ENCODE measurements at places on chromosomes 4 and X.

- peaks cover 9% of the 10 kb centered on the region for H3K4me1 ChIP-seq
- H3K27me3 ChIP-seq, result no peaks in the 10 kb centered on the region
- H3K4me3 ChIP-seq, result no peak overlapping the region
- H3K27ac ChIP-seq, result no peak overlapping the region
- peaks cover 80% of the 10 kb centered on the region for H3K36me3 ChIP-seq
- no peak for DNase-seq
These were observed 8.3 kb downstream of the PPID start for GRCh38 chr4:158714937-158715336.

- no peak overlapping the region for H3K27ac ChIP-seq
- H3K27me3 ChIP-seq, result peaks cover 4% of the 10 kb centered on the region
- no peak for DNase-seq
- no peaks in the 10 kb centered on the region for H3K4me1 ChIP-seq
These were observed 75.2 kb downstream of the INTS12 start for GRCh38 chr4:105633241-105633640.

DNA sequence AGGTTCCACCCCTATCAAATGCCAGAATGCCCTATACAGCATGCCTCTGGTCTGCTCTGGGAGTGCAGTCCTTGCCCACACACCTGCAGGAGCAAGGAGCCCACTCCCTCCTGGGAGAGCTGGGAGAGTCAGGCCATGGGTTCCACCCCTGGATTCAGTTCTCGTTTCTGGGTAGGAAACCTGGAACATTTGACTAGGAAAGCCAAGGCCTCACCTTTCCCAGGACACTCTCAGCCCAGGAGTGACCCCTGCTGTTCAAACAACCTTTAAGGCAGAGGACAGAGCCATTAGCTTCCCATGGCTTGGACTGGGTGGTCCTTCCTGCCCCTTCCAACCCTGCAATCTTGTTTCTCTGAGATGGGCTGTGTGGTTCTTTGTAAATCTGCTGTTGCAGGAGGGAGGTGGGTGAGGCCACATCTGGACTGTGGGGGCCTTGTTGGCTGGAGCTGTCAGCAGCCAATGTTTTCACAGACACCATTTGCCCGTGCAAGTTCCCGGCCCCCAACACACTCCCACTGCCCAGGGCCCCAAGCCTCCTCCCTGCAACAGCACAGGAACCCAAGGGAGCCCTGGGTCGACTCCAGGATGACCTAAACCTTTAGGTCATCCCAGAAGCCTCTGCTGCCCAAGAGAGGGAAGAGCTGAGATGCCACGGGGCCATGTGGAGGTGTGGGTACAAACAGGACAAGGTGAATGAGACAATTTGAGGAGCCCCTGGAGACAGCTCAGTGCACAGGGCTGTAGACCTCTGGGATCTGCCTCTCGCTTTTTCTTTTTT, 104.4 kb downstream of the PJA1 start:
- H3K4me1 ChIP-seq, result no peaks in the 10 kb centered on the region
- no peak overlapping the region for H3K4me3 ChIP-seq
- H3K36me3 ChIP-seq, result no peaks in the 10 kb centered on the region
- H3K27me3 ChIP-seq, result no peaks in the 10 kb centered on the region

- H3K4me3 ChIP-seq, result no peak overlapping the region
- H3K27ac ChIP-seq, result no peak overlapping the region
- H3K27me3 ChIP-seq, result no peaks in the 10 kb centered on the region
- H3K4me1 ChIP-seq, result no peaks in the 10 kb centered on the region
- peaks cover 21% of the 10 kb centered on the region for H3K36me3 ChIP-seq
- DNase-seq, result no peak
These were observed 30.0 kb upstream of the GTPBP6 start for GRCh38 chrX:348461-349117.

DNA sequence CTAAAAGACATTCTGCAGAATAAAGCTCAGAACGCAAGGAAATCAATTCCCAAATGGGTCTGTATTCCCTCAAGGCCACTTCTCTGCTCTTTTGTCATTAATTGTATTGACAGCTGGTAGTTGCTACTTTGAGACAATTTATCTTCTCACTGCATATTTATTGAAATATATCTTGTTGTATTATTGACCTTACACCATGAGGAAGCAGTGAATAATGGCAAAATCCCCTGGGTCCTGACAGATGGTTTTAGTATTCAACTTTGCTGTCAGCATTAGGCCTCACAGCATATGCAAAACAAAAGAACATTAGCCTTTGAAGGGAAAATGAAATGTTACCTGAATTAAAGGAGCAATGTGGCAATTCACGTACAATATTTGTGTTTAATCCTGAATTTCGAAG, 406.1 kb upstream of the TRAM1L1 start:
- H3K4me3 ChIP-seq, result no peak overlapping the region
- no peak overlapping the region for H3K27ac ChIP-seq
- no peaks in the 10 kb centered on the region for H3K27me3 ChIP-seq
- H3K36me3 ChIP-seq, result no peaks in the 10 kb centered on the region
